GM13976 (cell line): ENCODE measurements at places on chromosomes 16 and 17.

DNA sequence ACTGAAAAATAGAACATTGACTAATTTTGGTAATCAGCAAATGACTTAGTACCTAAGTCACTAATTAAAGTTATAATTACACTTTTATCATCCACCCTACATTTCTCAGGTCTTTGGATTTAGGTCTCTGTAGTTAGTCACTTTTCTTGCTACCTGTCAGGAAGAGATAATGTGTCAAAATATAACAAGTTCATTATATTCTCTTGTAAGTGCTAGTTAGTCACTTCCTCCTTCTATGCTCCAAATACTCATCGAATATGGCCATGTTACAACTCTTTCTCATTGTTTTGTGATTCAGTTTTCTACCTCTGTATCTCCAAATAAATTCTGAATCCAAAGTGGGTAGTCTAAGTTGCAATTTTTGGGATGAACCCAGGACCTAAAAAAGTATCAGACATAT, 163.5 kb upstream of the KIF2B start:
- DNase-seq = no peak

- DNase-seq = peak; percentile 95
These were observed at the start of gene ABCA5 for GRCh38 chr17:69327060-69327831. Gene ABCA5, minus strand, starts transcription at chr17:69327133. Its CDS starts 12,718 bp downstream, at chr17:69314415.

DNA sequence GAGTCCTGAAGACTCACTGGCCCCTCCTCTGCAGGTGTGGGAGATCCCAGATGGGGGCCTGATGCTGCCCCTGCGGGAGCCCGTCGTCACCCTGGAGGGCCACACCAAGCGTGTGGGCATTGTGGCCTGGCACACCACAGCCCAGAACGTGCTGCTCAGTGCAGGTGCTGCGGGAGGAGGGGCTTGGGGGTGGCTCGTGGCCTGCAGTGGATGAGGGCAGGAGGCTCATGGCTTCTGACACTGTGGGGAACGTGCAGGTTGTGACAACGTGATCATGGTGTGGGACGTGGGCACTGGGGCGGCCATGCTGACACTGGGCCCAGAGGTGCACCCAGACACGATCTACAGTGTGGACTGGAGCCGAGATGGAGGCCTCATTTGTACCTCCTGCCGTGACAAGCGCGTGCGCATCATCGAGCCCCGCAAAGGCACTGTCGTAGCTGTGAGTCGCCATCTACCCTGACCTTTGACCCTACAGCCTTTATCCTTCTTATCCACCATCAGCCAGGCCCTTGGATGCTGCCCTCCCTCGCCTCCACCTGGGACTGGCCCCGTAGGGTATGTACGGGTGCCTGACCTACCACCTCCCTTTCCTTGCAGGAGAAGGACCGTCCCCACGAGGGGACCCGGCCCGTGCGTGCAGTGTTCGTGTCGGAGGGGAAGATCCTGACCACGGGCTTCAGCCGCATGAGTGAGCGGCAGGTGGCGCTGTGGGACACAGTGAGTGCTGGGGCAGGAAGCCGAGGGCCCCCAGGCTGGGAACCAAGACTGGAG, 3.6 kb downstream of the CORO1A start:
- DNase-seq = peak; percentile 66

DNA sequence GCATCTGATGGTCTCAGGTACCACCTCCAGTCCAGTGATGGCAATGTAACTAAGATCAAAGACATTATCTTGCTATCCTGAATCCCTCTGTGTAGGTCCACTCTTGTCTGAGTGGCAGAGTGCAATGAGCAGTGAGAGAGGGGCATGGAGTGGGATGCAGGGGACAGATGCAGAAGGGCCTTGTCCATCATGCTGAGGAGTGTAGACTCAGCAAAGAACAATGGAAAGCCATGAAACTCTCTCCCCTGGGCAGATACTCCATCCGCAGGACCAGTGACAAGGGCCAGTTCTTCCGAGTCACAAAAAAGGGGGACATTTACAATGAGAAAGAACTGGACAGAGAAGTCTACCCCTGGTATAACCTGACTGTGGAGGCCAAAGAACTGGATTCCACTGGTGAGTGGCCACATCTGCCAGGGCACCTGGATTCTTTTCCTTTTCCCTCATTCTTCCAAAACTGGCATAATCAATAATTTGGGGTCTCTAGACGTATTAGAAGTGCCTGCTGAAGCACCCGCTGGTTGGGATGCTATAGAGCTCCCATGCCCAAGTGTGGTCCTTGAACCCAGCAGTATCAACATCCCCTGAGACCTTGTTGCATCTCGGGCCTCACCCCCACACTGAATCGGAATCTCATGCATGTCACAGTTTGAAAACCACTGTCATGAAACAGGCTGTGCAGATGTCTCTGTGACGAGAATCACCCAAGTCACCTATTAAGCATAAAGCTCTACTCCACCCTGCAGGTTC, 29.5 kb downstream of the CDH5 start:
- DNase-seq = no peak

- no peak for DNase-seq
These were observed 2.4 kb upstream of the MTSS2 start for GRCh38 chr16:70688246-70688742.

DNA sequence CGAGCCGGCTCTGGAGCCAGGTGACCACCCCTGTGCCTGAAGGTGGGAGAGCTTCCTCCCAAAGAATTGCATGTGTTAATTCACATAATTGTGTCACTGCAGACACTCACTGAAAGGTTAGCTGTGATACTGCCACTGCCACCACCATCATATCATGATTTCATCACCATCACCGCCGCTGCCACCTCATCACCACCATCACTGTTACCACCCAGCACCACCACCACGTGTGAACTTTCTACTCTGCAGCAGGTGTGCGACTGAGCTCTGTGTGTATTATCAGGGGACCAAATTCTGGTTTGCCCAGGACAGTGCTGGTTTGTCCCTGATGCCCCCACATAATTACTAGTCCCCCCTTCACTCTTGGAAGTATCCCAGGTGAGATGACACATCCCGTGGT, 15.2 kb downstream of the BCAR1 start:
- DNase-seq = no peak

- DNase-seq = peak; percentile 86
These were observed 8.6 kb upstream of the ABCC3 start for GRCh38 chr17:50626037-50626574.

GRCh38 chr16:1871974-1872635, at the start of gene MEIOB:
Gene MEIOB, minus strand, starts transcription at chr16:1872164. Its CDS starts 3,989 bp downstream, at chr16:1868175.
- DNase-seq = peak; percentile 40

DNA sequence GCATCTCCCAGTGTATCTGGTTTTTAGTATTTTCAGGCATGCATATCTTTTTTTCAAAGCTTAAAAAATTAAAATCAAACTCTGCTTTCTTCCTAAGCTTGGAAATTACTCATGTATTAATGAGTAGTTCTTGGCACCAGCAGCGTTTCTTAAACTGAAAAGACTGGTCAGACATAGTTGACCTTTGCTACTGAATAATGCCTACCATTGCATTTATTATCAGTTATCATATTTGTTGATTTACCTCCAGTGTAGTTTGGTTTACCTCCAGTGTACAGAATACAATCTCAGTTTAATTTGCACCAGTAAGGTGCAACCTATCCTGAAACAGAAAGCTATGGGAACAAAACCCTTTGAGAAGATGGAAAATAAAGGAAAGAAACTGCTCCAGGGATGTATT, 34.5 kb upstream of the EVI2A start:
- no peak for DNase-seq

GRCh38 chr17:1022278-1023024, 25.5 kb downstream of the TIMM22 start:
- DNase-seq = no peak

- DNase-seq = no peak
These were observed 26.5 kb downstream of the MBTPS1 start for GRCh38 chr16:84090211-84090610.

GRCh38 chr17:73972901-73973300, 230.6 kb upstream of the RPL38 start:
- DNase-seq = no peak

DNA sequence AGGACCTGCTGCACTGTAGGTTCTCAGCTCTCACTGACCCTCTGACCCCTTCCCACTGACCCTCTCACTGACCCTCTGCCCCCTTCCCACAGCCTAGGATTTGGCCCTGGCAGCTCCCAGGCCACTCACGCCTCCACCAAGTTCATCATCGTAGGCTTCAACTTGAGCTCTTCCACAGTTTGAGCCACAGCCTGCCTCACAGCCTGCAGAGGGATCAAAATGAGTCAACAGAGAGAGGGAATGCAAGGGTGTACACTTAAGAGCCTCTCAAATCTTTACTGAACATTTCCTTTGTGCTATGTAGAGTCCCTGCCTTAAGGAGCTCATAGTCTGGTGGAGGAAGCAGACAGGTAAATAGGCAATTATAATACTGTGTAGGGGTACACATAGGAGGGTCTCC, 12.1 kb downstream of the HEATR9 start:
- DNase-seq = no peak

DNA sequence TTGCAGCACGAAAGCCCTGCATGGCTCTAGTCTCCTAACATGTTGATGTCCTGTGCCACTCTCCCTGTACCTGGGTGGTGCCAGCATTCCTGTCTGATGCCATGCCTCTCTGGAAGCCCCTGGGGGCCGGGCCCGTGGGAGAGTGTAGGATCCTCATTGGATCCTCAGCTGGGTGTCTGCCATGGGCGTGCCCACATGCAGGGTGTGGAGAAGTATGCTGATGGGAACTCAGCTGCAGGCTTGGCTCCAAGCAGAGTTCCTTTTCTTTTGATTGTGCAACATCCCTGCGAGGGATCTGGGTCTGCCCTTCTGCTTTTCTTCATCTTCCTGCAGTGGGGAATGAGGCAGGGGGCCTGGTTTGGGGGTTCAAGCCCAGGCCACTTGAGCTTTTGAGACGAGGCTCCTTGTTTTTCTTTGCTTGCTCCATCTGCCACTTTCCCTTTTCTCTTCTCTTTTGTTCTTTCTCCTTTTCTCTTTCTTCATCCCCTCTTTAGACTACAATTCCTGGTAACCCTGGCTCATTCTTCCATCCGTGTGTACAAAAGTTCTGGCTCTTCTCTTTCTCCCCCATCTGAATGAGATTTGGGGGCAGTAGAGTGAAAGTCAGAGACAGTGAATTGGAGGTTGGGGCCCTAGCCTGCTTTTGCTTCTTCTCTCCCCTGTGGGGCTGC, 32.9 kb downstream of the KSR1 start:
- DNase-seq = no peak

DNA sequence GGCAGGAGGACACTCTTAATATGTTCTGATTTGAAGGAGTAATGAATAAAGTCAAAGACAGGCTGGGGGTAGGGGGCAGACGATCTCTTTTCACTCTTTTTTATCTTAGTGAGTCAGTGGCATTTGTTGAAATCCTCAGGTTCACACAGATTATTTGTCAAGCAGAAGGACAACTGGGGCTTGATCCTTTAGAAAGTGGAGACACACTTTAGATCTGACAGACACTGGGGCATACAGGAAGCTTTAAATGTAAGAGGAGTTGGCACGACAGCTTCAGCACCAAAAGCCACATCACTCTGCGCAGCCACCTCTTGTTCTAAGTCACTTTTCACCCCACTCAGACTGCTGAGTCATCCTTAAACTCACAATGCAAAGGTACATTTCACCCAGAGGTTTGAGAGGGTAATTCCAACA, 121.5 kb downstream of the STXBP4 start:
- DNase-seq = peak; percentile 36

DNA sequence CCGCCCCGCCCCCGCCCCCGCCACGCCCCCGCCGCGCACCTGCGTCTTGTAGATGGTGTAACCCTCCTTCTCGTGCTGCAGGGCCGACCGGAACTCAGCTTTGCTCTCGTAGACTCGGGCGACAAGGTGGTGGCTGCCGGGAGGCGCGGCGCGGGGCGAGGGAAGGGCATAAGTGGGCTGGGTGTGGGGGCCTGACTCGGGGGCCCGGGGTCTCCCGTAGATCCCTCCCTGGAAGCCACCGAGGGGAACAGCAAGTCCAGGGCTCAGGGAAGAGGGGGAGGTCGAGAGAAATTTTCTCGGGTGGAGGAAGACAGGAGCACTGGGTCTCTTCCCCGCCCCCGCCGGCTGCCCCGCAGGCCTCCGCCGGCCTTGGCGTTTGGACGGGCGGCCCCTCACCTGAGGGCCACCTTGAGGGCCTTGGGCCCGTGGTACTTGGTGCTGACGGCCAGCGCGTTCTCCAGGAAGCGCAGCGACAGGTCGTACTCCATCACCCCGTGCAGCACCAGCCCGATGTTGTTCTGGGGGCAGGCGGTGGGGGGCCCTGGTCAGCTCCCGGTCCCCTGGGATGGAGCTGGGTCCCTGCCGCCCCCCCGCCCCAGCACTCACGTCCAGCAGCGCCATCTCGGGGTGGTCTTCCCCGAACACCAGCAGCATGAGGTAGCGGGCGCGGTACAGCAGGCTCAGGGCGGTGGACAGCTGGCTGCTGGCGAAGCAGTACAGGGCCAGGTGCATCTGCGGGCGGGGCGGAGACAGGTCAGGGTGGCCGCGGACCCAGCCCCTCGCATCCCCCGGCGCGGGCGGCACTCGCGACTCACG, 19.4 kb downstream of the CLUH start:
- DNase-seq = no peak
